ELR (cell line): ENCODE measurements at places on chromosomes 11 and 22.

DNA sequence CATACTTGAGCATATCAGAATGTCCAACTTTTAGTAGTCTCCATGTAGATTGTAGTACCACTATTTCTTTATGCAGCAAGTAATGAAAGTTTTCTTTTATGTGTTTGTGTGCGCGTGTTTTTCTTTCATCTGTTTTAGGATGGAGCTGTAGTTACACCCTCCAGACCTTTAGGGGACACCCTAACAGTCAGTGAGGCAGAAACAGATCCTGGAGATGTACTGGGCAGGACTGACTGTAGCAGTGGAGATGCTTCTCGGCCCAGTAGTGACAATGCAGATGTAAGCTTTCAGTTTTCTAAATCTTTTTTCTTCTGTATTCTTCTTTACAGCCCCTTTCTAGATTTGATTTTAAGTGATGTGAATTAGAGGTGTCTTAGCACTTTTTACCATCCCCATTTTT lies 79.9 kb upstream of the GRIK4 start:
- peak; percentile 71 for DNase-seq

GRCh38 chr11:122270535-122270934 lies 154.5 kb upstream of the BLID start:
- no peak for DNase-seq

- no peak for DNase-seq
Measured at GRCh38 chr22:37244922-37245722, 1.1 kb upstream of the RAC2 start.

DNA sequence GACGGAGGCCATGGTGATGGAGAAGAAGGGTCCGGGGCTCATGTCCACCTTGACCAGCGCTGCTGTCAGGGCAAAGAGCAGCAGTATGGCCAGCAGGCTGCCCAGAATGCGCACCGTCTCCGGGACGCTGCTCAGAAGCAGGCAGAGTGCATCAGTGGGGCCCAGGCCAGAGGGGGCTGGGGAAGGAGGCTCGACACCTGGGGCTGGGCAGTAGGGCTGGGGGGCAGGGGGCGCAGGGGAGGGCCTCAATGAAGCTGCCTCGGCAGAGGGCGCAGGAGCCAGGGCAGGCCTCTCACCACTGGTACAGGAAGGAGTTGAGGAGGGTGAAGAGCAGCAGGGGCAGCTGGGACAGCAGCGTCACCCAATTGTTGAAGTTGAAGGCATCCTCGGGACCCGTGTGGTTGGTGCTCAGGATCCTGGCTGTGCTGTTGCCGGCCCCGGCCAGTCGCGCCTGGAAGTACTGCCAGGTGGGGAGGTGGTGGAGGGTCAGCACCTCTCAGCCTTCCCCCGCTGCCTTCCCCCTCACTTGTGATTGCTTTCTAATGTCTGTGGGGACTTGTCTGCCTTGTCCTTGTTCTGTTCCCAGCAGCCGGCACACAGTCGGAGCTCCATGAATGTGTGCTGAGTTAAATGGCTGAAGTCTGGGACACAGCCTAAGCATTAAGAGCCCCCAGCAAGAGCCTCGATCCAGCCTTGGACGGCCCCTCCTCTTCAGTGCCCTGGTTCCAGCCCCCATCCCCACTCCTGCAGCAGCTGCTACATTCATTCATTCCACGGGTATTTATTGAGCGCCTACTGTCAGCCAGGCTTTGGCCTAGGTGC lies 2.3 kb downstream of the SLC29A2 start:
- no peak for DNase-seq

- DNase-seq, result no peak
Measured at GRCh38 chr11:76672431-76673175, 2.1 kb upstream of the LRRC32 start.

DNA sequence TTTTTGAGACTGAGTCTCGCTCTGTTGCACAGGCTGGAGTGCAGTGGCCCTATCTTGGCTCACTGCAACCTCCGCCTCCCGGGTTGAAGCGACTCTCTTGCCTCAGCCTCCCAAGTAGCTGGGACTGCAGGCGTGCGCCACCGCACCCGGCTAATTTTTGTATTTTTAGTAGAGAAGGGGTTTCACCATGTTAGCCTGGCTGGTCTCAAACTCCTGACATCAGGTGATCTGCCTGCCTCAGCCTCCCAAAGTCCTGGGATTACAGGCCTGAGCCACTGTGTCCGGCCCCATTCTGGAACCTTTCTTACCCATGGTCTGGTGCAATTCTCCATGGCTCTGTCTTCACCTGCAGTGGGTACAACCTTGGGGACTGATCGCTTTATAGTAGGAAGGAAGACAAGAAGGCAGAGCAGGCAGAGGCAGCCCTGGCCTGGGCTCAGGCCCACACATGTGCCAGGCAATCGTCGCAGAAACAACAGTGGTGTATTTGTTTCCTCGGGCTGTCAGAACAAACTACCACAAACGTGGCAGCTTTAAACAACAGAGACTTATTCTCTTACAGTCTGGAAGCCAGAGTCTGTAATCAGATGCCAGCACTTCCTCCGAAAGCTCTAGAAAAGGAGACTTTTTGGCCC lies 4.0 kb upstream of the PTGDR2 start:
- no peak for DNase-seq

- no peak for DNase-seq
Measured at GRCh38 chr11:69173925-69174581, 18.3 kb downstream of the SMIM38 start.

DNA sequence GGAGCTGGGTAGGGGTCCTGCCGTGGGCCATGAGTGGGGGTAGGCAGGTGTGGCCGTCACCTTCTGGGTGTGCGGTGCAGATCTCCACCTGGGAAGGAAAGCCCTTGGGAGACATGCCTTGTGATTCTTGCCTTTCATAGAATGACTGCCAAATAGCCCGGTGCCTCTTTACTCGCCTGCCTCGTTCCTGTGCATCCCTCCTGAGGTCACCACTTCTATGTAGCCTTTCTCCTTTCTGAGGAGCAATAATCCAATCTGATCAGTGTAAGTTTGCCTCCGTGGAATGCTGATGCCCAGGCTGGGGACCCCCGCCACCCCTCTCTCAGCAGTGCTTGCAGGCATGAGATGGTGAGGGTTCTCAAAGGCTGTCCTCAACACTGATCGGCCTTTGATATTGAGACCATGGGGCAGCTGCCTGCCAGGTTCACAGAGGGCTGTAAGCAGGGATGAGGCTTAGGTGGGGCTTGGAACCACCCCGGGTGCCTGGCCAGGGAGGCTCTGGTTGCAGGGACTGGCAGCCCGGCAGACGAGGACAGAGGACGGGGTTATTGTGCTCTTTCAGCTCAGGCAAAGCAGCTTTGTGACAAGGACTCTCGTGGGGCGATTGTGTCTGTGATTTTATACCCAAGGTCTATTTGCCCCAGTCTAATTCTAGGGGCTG lies 86.1 kb upstream of the WNT7B start:
- DNase-seq, result no peak

DNA sequence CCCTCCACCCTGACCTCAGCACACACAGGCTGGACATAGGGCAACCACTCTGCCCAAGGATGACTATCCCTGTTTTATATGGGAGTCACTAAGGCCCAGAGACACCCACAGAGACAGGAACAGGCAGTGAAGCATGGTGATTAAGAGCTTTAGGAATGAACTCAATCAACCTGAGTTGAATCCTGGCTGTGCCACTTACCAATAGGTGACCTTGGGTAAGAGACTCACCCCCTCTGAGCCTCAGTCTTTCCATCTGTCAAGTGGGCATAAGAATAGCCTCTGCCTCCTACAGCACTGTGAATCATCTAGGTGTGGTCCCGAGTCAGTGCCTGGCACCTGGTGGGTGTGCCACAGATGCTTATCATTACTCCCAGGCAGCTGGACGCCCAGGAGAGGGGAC lies 6.8 kb downstream of the CRYBB1 start:
- peak; percentile 70 for DNase-seq

- peak; percentile 68 for DNase-seq
Measured at GRCh38 chr11:8766043-8766987, 83.7 kb downstream of the RPL27A start.

- peak; percentile 28 for DNase-seq
Measured at GRCh38 chr11:1548221-1549070, 23.6 kb downstream of the DUSP8 start.

GRCh38 chr22:38487946-38488345 lies 18.2 kb downstream of the DDX17 start:
- DNase-seq, result no peak

- DNase-seq, result peak; percentile 33
Measured at GRCh38 chr11:124812876-124813275, 12.7 kb upstream of the MSANTD2 start.

GRCh38 chr22:36928196-36928595 lies 14.8 kb downstream of the CSF2RB start:
- no peak for DNase-seq

GRCh38 chr11:68751331-68751856 lies at the start of gene TESMIN:
Gene TESMIN, minus strand, starts transcription at chr11:68751520. Its CDS starts 860 bp downstream, at chr11:68750660.
- peak; percentile 87 for DNase-seq

DNA sequence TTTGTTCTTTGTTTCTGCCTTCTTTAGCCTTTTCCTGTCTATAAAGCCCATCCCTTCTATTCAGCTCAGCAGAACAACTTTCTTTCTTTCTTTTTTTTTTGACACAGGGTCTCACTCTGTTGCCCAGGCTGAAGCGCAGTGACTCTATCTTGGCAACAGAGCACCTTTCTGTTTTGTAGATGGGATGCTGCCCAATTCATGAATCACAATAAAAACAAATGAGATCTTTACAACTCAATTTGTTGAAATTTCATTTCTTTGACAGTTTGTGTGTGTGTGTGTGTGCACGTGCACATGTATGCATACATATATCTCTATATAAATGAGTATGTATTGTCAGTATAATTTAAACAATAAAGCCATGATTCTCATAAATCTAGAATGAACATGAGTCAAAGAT lies 25.5 kb downstream of the TSPAN18 start:
- DNase-seq, result no peak

- DNase-seq, result peak; percentile 53
Measured at GRCh38 chr11:118434553-118435289, 1.6 kb upstream of the KMT2A start.

DNA sequence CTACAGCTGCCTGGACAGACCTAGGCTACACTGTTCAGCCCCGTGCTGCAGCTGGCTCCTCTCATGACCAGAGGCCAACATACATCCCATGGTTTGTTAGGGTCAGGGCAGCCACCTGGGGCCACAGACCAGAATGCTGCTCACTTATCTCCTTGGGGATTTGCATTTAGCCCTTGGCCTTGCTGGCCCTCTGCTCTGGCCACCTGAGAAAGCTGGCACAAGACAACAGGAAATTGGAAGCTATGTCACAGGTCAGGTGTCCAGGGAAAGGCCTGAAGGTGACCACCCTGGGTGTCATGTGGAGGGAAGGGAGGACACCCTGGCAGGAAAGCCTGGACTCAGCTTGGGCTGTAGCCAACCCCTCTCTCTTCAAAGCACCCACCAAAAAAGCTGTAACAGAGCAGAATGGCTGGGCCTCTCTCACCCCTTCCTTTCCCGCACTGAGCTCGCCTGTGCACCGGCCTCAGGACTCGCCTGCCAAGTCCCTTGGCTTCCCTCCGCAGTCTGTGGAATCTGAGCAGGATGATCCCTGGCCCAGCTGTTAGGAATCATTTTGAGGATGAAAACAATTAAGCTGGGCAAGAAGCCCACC lies 86.3 kb downstream of the SNX19 start:
- DNase-seq, result no peak

DNA sequence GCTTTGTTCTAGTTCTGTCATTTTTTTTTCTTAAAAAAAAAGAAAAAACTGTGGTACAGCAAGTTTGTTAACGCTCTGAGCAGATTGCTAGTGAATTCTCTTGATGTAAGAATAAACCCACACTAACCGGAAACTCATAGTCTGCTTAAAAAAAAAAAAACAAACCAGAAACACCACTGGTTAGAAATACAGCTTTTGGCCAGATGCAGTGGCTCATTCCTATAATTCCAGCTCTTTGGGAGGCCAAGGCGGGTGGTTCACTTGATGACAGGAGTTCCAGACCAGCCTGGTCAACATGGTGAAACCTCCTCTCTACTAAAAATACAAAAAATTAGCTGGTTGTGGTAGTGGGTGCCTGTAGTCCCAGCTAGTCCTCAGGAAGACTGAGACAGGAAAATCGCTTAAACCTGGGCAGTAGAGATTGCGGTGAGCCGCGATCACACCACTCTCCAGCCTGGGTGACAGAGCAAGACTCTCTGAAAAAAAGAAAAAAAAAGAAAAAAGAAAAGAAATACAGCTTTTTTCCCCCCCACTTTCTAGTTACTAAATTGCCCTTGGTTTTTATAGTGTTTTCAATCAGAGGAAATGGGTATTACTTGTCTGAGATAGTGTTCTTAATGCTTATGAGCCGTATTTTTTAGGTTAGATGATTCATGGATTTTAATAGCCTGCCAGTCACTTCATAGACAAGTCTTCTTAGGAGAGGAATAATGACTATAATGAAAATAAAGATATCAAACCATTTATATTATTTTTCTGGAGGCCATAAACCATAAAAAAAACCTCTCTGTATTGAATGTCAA lies 222.8 kb downstream of the DDX10 start:
- no peak for DNase-seq

DNA sequence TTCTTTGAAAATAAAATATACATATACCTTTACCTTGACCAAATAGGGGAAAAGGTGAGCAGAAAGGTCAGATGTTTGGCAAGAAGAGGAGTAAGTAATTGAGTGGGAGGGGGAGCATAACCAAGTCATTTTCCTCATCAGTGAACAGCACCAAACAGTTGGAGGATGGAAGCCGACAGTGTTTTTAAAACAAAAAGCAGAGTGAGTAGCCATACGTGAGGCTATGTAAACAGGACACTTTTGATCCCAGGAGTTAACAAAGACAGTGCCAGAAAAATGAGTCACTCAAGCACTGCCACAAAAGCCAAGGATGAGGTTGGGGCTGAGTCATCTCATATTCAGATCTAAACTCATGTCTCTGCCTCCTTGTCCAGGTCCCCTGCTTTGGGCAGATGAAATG lies 734.7 kb downstream of the KCNA4 start:
- DNase-seq, result peak; percentile 97

DNA sequence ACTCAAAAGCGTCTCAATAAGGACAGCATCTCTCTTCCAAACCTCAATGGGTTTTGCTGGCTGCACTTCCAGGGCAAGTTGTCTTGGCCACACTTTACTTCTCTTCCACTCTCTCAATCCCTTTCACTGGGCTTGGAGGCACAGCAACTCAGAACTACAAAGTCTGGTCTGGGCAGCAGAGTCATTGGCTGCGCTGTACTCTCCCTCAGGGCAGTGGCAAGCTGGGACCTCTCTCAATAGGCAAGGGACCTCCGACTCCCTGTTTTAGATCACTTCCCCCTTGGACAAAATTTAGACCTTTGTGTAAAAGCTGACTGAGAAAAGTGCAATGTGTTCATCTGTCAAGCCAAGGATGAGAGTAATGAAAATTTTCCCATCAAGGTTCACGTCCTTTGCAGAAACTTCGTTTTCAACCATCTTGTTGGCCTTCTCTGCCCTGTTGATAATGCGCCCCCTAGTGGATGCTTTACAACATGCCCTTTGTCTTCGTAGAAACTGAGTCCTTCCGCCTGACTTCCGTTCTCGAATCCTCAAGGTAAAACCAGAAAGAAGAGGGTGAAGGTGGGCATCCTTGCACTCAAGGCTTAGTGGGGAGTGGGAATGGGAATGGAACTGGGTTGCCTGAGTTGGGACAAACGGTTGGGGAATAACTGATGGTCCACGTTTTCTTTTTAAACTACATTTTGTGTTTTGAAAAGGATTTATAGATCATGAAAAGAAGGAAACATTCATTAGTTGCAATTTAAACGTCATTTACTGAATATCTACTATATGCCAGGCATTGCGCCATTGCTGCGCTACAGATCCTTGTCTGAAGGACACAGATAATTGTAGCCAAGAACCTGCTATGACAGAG lies 99.1 kb downstream of the CD44 start:
- DNase-seq, result peak; percentile 72

- no peak for DNase-seq
Measured at GRCh38 chr22:19720150-19720827, 3.0 kb upstream of the GP1BB start.

- DNase-seq, result no peak
Measured at GRCh38 chr22:43990044-43990443, 34.1 kb upstream of the PARVB start.
